LHCN-M2 (cell line): ENCODE measurements at places on chromosomes 2 and 18. TPM values are rescaled to one million over a fixed set of nuclear protein-coding genes. Genes with fewer than 3 reads are reported as not detected.

DNA sequence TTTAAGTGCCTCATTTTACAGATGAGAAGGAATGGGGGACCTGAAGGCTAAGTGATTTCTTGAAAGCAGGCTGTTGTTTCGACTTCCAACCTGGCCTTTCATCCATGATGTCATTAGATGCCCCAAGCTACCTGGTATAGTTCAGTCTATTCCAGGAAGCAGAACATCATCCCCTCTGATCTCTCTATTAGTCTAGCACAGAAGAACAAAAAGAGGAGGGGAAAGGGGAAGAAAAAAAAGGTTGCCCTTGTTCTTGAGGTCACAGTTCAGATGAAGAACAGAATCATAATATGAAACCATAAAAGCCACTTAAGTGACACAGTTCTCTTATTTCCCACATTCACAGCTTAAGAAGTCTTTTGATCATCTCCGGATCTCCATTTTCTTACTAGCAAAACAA is 386.2 kb upstream of the HNRNPA3 start:
- no peak for DNase-seq

GRCh38 chr2:96262306-96262705 is 3.5 kb downstream of the TMEM127 start:
- no peak for DNase-seq

DNA sequence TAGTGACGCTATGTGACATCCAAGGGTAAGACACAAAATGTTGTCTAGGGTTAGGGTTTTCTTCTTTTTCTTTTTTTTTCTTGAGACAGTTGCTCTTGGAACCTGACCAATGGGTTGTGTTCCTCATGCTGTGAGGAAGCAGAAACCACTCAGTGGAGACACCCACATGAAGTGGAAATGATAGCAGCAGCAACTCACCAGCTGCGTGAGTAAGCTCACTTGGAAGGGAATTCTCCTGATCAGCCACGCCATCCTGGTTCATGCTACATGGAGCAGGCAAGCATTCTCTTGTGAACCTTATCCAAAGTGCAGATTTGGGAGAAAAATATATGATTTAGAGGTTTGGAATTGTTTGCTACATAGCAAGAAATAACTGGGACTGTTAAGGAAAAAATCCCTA is 863.7 kb downstream of the EPHA4 start:
- peak; percentile 14 for DNase-seq

- DNase-seq, result no peak
Measured at GRCh38 chr2:9315280-9315847, 108.0 kb downstream of the ITGB1BP1 start.

GRCh38 chr2:37864217-37864616 is 60.9 kb upstream of the RMDN2 start:
- no peak for DNase-seq

DNA sequence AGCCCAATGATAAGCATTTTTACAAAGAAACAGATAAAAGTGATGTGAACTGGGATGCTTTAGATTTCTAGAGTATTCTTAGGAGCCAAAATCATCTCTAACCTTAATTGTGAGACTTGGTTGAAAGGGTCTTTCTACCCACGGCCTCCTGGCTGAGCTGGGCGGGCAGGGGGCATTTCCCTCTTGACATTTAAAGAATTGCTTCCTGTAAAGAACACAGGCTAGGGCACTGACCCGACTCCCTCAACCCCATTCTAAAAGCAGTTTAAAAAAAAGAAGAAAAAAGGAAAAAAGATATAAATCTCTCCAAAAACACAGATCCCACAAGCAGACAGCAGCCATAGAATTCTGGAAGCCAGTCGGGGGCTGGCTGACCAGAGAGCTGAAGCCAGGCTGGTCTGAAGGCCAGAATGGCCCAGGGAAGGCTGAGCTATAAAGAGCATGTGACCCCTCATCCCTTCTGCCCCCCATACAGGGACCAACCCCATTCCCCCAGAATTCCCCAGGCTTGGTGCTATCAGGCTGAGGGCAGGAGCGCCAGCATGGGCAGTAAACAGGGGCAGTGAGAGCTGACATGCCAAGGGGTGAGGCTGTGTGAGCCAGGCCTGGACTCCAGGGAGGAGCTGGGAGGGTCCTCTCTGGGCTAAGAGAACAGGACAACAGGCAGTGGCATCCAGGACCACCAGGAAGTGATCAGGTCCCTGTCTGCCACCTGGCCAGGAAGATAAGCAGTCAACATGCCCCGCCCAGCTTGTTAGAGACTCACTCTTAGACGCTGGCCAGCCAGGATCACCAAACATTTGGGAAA is 188.5 kb downstream of the HDAC4 start:
- DNase-seq, result no peak

GRCh38 chr2:189222468-189223105 is 43.0 kb upstream of the COL5A2 start:
- peak; percentile 85 for DNase-seq

SERPINB4 gene
- total RNA-seq, result not detected in 2 replicates

HRH4 gene
- total RNA-seq, result 0.13 TPM in 1 of 2 replicates, not detected in the other

ASAP2 gene
- 66.1 and 81.7 TPM in 2 replicates for total RNA-seq

TEX261 gene
- 61.9 and 76.6 TPM in 2 replicates for total RNA-seq

OSBPL6 gene
- 12.2 and 18.1 TPM in 2 replicates for total RNA-seq

GKN2 gene
- not detected in 2 replicates for total RNA-seq

KIF1A gene
- 0.75 TPM in 1 of 2 replicates, not detected in the other for total RNA-seq
